ENCODE measurements at places on chromosomes 7 and 10.

DNA sequence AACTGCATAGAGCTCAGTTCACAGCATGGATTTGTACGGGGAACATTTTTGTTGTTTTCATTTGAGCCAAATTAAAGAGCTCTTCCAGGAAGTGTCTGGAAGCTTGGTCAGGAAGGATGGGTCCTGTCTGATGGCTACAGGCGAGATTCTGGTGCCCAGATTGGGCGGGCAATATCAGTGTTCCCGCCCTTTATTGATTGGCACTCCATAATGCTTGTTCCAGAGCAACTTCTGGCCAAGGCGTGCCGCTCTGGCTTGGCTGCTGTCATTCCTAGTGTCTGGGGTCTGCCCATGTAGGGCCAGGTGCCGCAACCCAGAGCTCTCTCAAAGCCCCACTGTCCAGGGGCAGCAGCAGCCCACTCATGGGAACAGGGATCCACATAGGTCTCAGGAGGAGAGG is 45.9 kb downstream of the RAMP3 start:
- DNase-seq: no peak

DNA sequence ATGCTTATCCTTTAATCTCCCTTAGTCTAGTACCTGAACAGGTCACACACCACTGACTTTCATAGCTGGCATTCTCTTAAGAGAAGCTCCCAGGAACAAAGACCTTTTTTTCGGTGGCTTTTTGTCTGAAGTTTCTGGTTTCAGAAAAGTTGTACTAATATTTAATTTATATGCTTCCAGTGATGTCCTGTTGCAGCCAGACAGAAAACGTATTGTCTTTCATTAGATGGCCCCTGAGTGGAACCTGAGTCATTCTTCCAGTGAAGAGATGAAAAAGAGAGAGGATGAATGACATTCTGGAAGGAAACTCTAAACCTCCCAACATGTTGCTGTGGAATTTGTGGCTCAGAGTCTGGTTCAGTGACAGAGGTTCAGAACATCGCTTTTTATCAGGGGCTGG is 274.8 kb upstream of the TAC1 start:
- DNase-seq: no peak

DNA sequence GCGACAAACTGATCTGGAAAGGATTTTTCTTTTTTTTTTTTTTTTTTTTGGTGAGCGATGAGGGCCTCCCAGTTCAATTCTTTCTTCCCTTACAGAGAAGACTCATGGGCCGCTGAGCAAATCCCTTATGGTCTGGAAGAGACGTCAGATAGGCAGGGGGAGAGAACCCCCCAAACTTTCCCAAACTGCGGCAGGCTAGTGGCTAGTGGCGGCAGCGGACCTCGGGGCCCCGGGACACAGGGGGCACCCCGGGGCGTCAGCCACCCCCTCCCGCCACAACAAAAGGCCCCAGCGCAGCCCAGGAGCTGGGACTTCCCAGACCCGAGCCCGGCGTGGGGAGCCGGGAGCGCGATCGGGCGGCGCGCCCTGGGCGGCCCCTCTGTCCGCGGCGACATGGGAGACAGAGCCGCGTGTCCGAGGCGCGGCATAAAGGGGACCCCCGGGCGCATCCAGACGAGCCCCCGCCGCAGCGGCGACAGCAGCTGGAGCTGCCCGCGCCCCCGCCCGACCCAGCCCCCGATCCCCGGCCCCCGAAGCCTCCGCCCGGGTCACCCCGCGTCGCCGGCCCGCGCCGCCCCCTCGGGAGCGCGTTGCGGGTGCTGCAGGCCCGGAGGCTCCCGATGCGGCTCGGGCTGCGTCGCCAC is 755 bp downstream of the FAM171A1 start:
- DNase-seq: peak; percentile 65

DNA sequence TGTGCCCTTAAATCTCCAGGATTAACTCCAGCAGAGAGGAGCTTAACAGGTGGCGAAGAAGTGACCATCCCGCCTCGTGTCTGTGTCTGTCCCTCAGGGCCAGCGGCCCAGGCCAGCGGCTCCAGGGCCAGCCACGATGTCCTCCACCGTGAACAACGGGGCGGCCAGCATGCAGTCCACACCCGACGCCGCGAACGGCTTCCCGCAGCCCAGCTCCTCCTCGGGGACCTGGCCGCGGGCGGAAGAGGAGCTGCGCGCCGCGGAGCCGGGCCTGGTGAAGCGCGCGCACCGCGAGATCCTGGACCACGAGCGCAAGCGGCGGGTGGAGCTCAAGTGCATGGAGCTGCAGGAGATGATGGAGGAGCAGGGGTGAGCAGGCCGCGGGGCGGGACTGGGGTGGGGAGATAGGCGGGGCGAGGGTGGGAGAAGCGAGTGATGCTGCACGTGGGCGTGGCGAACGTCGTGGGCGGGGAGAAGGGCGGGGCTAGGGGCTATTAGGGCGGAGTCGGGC is 33.3 kb downstream of the SRRM3 start:
- peak; percentile 79 for DNase-seq

DNA sequence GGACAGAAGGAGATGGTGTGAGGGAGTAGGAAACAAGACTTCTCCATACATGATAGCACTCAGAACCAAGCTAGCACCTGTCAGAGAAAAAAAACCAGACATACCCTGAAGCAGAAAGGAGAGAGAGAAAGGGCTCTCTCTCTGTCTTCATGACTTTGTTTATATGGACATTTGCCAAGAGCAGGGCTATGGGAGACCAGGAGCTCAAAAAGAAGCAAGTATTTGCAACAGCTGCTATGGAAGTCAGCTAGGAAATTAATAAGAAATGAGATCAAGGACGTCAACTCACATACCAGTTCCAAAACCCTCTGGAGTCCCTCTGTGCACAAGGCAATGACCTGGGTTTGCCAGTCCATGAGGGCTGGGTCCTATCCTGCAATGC is 111.6 kb downstream of the SGMS1 start:
- no peak for DNase-seq

DNA sequence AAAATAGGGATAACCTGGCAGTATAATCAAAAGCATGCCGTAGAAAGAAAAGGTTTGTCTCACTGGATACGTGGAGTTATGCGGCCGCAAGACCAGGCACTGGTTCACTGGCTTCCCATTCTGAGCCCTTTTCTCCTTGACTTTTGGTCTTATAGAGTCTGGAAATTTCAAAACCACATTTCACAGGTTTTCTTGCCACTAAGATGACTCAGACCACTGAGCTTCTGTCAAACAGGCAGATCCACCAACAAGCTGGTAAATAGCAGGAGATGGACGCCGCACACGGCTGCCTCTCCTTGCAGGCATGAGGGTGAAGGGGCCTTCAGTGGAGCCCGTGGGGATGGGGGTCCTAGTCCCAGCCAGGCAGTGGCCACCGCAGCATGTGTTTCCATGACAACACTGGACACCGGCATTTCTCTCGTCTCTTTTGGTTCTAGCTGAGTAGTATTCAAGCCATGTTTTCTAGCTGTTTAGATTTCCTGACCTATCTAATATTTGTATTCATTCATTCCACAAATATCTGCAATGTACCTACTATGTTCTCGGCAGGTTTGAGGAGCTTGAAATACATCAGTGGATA is 55.5 kb downstream of the KLF6 start:
- DNase-seq: no peak
